Activated CD4-positive, alpha-beta T cell treated with anti-CD3 and anti-CD28 coated beads, Interleukin-2, amount 50 U/mL, for 16 hours (primary cell): ENCODE measurements at places on chromosomes 16 and 17.
A peak's percentile ranks its signal among the peaks of the same experiment; 100 is the strongest.

DNA sequence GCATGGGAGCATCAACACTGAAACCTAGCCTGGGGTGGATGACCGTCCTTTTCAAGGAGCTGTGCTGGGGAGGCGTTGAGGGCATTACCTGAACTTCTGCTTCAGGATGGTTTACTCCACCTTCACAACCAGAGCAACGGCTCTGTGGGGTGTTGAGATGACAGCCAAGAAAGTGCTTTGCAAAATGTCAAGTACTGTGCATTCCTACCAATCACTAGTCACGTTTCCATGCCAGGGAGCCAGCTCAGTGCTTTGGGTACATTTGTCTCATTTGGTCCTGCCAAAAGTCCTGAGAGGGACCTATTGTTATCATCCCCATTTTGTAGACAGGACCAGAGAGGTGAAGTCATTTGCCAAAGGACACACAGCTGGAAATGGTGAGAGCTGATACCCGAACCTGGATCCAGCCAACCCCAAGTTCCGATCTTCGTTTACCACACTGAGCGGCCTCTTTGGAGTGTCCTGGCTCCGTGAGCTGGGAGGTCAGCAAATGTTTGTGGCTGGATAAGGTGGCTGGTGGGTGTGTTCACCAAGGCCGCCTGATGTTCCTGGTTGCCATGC lies 61.6 kb downstream of the IRF8 start:
- DNase-seq, result no peak

DNA sequence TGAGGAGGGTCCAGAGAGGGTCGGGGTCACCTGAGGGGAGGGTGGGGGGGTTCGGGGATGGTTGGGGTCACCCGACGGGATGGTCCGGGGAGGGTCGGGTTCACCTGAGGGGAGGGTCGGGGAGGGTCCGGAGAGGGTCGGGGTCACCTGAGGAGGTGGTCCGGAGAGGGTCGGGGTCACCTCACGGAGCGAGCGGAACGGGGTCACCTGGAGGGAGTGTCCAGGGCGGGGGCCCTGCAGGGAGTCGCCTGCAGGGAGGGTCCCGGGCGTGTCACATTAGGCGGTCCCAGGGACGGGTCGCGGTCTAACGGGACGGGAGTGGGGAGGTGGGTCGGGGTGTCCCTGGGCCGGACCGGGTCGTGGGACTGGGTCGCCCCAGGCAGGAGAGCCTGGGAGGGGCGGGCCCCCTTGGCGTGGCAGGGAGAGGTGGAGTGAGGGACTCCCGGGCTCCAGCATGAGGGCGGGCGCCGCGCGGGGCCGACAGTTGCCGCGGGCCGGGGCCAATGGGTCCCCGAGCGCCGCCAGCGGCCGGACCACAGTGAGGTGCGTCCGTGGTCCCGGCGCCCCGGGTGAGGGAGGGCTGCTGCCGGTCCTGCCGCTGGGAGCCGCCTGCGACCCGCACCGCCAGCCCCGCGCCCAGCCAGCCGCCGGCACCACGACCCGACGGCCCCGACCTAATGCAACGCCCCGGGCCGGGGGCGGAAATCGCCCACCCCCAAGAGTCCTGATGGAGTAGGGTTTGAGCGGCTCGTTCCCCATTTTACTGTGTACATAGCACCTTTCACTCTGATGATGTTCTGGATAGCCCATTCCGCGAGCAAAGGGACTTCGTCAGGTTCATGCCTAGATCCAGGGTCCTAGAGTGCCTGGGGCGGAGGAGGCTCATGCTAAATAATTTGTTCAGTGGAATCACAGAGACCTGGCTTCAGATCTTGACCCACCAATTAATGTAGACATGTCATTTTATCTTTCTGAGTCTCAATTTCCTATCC lies 1.2 kb upstream of the ABCA3 start:
- DNase-seq, result no peak

DNA sequence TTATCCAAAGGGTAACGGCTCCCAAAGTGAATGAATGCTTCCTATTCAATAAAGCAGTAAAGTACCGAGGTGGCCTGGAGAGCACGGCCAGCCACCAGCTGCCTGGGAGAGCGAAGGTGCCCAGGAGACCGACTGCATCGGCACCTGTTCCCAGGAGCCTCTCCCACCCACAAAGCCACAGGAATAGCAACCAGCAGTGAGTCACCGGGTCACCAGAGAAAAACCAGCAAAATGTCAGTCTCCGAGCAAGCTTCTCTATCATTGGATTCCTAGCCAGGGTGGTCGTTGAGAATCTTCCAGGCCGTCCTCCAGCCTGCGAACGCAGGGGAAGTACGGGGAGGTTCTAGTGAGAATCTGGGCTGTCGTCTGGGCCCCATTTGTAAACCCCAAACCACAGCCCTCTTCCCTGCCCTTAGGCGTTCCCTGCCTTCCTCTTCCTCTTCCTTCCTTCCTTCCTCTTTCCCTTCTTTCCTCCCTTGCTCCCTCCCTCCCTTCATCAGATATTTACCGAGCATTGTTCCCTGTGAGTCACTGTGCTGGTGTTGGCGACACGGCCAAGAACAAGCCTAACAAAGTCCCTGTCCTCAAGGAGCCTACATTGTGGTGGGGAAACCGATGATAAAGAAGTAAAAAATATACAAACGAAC lies 114.6 kb downstream of the SLC39A11 start:
- DNase-seq, result no peak

DNA sequence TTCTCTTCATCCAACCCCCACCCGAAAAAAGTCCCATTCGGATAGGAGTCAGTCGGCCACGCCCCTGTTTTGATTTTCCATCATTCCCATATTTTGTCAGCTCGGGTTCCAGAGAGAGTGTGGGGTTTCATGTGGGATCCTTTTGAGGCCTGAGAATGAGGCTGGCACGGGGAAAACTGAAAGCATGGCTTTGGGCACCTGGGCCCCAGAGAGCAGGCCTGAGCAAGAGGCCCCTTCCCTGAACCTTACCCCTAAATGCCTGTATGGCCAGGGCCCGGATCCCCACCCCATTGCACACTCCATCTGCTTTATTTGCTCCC lies 4.6 kb upstream of the HOXB4 start:
- no peak for DNase-seq

DNA sequence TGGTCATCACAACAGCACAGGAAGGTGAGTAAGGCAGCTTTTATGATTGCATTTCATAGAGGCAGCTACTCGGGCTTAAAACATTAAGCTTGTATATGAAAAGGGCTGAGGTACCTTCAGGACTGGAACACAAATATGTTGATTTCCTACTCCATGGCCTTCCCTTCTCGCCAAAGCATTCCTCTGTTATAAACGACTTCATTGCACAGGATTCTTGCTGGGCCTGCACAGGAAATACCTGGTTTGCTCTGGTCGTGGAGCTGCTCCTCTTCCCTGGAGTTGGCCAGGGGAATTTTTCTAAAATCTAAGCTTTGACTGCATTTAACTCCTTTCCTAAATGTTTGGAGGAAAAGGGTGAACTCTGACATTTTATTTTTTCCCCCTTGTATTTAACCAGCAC lies 49.0 kb downstream of the CHD9 start:
- no peak for DNase-seq

DNA sequence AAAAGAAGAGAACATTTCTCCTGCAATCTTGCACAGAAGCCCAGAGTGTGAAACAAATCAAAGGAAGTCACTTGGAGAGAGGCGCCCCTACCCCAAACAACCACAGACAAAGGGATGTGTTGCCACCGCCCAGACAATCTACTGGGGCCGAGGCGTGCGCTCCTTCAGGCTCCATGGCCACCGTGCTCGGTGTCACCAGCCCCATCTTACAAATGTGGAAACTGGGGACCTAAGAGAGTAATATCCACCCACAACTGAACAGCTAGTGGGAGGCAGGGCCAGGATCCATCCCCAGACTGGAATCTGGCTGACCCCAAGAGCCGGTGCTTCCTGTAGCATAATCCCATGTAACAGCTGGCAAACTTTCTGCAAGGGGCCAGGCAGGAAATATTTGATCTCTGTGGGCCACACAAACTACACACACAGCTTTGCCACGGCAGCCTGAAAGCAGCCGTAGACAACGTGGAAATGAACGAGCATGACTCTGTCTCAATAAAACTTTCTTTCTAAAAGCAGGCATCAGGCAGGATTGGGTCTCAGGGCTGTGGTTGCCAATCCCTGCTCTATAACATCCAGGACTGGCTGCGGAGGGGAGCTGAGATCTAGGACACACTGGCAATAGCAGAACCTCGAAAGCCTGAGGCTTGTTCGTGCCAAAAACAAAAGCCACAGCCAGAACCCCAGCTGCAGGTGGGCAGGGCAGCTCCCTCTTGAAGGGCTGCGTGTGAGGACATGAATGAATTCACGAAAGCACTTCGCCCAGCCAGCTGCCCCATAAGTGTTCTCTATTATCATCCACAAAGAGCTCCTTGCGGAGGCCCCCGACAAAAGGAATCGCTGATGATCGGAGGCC lies 26.6 kb upstream of the GINS2 start:
- DNase-seq, result no peak

DNA sequence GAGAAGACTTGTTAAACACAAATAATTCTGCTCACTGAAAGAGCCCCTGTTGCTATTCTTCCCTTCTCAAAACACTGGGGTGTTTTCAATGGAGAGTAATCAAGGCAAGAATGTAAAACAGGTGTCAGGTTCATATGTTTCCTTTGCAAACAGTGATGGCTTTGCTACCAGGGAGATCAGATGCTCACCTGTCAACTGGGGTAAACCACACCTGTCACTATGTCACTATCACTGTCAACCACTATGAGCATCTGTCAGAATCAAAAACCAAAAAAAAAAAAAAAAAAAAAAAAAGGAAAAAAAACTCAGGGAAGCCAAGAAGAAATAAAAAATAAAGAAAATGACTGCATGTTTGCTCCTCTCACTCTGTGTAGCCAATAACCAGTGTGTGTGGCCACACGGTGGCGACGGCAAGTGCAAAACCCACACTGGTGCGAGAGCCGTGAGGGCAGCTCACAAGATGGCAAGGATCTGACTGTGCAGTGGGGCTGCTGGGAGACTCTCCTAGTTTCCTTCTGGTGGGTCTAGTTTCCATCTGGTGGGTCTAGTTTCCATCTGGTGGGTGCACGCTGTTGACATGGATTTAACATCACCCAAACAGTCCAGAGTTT lies 22.7 kb downstream of the USP22 start:
- DNase-seq, result no peak

DNA sequence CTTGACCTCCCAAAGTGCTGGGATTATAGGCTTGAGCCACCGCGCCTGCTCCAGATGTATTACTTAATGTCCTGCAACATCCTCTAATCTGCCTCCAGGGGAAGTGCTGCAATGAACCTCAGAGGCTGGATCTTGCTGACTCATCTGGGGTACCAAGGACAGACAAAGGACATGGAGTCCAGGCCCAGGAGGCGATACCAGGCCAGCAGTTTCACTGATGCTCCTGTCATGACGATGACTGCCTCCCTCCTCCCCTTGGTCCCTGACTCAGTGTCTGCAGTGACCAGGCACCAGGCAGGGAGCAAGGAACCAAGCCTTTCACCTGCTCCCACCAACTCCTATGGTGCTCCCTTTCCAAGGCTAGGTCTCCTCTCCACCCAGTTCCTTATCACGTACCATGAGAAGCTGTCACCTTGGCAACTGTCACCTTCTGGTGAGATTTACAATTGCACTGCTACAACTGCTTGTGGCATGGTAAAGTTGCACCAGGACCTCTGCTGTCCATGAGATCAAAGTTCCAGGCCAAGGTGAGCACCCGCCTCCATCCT lies 21.6 kb upstream of the PHOSPHO1 start:
- DNase-seq, result no peak

DNA sequence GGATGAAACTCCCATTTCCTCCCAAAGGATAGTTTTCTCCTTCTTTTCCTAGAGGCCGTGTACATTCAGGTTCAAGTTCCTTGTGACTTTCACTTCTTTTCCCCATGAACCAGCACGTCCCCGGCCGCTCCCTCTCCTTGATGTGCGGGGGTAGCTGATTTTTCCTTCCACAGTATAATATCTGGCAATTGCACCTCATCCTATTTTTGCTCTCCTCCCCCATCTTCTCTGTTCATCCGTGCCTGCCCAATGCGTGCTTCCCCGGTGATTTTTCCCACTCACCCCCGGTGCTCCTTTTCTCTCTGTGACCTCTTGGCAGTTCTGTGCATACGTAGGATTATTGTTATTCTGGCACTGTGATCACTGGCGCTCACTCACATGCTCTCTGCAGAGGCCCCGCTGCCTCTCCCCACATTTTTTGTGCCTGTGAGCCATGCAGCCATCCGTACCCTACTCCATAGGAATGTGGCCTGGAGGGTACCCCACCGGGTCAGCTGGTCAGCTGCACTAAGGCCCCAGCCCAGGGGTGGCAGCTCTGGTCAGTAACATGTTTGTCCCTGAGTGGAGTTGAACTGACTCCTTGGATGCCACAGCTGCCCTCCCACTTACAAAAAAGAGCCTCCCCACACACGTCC lies 100.0 kb downstream of the NTN1 start:
- no peak for DNase-seq

DNA sequence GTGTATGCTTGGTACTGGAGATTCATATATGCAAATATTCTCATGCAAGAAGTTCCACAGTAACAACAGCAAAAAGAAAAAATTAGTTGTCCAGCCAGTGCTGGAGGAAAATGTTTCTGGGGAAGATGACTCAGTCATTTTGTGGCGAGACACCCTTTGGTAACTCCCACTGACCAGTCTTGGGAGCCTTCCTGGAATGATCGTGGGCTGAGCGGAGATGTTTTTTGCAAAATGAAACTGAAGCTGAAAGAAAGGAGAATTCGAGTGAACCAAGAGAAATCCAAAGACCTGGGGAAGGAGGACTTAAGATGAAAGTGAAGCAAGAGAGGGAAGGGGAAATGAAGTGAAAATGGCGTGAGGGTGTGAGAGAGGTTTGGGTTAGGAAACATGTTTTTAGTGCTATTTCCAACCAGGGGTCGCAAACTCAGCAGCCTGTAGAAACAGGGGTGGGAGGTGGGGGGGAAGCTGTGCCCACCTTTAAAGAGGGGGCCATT lies 5.2 kb downstream of the ITPRIPL2 start:
- peak; percentile 68 for DNase-seq

GRCh38 chr16:83676086-83676485 lies 131.7 kb upstream of the HSBP1 start:
- DNase-seq, result no peak

DNA sequence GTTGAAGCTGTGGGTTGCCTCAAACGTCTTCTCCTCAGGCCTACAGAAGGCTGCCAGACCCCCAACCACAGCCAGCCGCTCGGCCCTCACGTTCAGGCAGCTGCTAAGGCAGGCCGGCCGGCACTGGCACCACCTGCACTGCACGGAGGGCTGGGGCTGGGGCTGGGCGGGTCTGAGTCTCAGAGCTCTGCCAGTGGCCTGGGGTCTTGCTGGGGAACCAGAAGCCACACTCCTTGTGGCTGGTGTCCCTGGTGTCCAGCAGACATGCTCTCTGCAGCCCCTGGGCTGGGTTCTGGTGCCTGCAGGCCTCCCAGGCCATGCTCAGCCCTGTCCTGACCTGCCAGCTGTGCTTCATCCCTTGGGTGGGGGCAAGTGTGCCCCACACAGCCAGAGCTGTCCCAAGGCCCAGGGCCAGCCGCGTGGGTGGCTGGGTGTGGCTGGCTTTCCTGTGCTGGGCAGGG lies 42.0 kb downstream of the BAHCC1 start:
- no peak for DNase-seq

GRCh38 chr16:68179855-68180254 lies 56.1 kb downstream of the ESRP2 start:
- peak; percentile 53 for DNase-seq

- DNase-seq, result peak; percentile 81
Observed at GRCh38 chr17:8949061-8949661, 16.3 kb downstream of the PIK3R5 start.
